ENCODE measurements at places on chromosomes 3 and 15.

GRCh38 chr15:55420171-55420866 is 12.0 kb downstream of the PIERCE2 start:
- no peak for DNase-seq

DNA sequence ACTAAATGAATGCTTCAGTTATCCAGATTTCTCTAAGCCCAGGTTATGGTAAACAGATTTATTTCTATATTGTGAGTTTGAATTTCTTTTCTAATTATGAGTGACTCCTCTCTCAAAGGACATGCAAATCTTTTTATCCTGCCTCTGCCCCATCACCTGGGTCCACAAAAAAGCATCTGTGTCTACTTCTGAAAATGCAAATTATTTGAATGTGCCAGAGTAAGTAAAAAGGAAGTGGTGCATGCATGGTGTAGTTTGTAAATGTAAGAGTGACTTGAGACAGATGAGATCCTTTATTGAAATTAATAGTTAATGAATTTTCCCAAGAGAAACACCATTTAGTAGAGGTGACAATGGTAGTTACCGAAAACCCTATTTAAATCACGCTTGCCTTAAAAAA is 26.9 kb downstream of the MCTP2 start:
- DNase-seq = no peak

DNA sequence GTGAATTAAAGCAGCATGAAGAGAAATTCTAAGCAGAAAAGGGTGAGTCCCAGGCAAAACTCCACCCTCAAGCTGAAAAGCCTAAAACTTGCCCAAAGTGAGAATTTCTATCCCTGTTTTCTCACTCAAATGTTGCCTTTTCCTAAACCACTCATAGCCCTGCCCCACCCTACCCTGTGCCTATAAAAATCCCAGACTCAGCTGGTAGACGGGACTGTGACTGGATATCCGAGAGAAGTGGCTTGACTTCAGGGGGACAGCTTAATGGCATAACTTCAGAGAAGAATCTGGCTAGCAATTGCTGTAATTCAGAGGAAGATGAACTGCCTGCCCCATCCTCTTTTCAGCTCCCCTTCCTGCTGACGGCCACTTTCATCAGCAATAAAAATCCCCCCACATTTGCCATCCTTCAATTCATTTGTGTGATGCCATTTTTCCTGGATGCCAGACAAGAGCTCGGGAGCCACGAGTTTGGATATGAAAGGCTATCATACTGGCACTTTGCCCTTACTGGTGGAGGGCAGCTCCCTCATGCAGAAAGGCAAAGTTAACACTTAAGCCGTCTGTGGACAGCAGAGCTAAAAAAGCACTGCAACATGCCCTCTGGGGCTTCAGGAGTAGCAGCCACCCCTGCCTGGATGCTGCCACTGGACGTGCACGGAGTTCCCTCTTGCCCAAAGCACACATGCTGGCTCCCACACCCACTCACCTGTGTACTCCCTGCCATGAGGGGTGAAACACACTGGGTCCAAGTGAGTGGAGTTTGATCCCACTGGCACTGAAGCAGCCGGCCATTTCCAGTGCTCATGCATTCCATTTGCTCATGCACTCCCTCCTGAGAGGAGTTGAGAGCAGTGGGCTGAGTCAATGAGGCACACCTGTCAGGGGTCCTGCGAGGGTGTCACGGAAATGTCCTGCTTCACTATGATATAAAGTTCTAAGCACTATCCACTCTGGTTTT is 670.6 kb downstream of the PLOD2 start:
- DNase-seq = no peak

- DNase-seq = no peak
Measured at GRCh38 chr3:182482705-182483104, 310.6 kb upstream of the ATP11B start.

DNA sequence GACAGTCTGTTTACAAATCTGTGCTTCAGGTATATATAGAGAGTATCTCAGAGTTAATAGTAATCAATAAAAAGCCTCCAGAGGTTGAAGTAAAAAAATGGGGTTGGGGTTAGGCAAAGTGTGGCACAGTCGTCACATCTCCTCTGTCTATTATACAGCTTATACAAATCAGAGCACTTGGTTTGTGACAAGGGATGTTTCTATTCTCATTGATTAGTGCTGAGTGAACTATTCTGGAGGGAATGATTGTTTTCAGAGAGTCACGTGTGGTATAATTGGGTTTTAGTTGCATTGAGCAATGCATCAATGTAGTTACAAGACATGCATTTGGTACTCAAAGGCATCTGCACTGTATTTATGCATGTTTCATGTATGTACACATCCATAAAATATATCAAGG is 172.9 kb downstream of the EPHA3 start:
- DNase-seq = no peak

DNA sequence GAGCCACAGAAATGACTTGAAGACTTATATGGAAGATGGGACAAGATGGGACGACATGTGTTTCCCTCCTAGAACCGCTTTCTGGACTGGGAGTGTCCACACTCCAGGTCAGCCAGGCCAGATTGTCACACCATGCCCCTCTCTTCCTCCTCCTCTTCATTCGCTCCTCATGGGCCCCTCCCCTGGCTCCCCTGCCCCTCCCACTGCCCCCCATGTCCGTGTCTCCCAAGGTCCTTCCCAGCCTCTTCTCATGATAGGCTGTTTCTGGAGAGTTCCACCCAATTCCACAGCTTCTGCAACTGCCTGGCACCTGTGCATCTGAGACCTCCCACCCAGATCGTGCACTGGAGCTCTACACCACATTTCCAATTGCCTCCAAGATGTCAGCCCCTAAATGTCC is 6.6 kb downstream of the MYO5C start:
- DNase-seq = no peak

GRCh38 chr15:57692709-57693108 is 13.8 kb upstream of the POLR2M start:
- no peak for DNase-seq

All from stimulated activated naive CD8-positive, alpha-beta T cell treated with anti-CD3 and anti-CD28 coated beads, Interleukin-15, amount 100 ng/mL, for 72 hours (primary cell).